ENCODE measurements at places on chromosomes 7 and 10.

GRCh38 chr7:149552799-149553198, 55.2 kb upstream of the ZNF746 start:
- no peak overlapping the region for H3K4me3 ChIP-seq
- H3K36me3 ChIP-seq = peaks cover 12% of the 10 kb centered on the region
- no peaks in the 10 kb centered on the region for H3K27me3 ChIP-seq
- no peak for DNase-seq

GRCh38 chr10:32795598-32796183, 162.3 kb downstream of the ITGB1 start:
- DNase-seq = peak; percentile 34
- no peak overlapping the region for H3K4me3 ChIP-seq
- no peaks in the 10 kb centered on the region for H3K27me3 ChIP-seq
- H3K4me1 ChIP-seq = no peaks in the 10 kb centered on the region
- H3K27ac ChIP-seq = no peak overlapping the region

DNA sequence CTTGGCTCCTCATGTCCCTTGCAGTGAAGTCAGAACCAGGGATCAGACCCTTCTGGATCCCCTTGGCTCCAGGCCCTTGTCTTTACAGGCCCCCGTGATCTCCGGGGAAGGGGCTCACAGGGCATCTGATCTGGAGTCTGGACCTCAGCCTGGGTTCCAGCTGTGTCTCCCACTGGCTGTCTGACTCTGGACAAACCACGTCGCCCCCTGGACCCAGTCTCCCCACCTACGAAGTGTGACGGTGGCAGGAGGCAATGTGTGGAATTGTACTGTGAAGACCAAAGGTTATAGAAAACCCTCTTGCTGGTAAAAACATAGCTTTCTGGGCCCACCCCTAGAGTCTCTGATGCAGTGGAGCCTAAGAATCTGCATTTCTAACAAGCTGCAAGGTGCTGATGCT, 15.5 kb upstream of the C10orf71 start:
- no peaks in the 10 kb centered on the region for H3K4me1 ChIP-seq
- H3K36me3 ChIP-seq = no peaks in the 10 kb centered on the region
- H3K27me3 ChIP-seq = no peaks in the 10 kb centered on the region
- H3K4me3 ChIP-seq = no peak overlapping the region
- no peak overlapping the region for H3K27ac ChIP-seq

DNA sequence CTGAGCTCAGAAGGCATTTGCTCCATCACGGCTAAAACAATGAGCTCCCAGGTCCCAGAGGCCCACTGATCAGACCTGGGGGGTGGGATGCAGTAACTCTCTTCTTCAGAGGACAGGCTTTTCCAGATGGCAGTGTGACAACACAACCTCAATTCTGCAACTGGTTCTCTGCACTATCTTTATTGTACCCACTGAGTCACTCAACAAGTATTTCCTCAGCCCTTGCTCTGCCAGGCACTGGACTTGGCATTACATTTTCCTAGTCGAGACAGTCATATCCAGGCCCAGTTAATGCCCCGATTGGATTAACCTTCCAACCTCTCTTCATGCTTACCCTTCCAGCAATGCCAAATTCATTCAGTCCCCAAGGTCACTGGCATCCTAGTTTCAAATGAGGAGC, 72.6 kb downstream of the JAZF1 start:
- H3K4me1 ChIP-seq = peaks cover 3% of the 10 kb centered on the region
- H3K27ac ChIP-seq = no peak overlapping the region
- no peak for DNase-seq
- no peak overlapping the region for H3K4me3 ChIP-seq

All from mesendoderm (in vitro differentiated cells).